ENCODE measurements at places on chromosomes 16 and 17.
A peak's percentile ranks its signal among the peaks of the same experiment; 100 is the strongest.

DNA sequence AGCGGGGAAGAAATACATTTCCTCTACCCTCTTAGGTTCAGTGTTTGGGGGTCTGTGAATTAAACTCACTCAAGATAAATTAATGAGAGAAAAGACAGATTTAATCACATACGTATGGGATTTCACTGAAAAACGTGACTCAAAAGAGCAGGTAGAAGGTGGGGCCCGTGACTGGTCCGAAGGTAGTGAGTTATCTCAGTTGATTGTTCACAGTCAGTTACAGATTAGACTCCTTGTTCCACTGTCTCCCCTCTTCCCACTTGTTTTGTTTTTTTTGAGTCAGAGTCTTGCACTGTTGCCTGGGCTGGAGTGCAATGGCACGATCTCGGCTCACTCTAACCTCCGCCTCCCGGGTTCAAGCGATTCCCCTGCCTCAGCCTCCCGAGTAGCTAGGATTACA, 301.2 kb downstream of the SEC14L1 start:
- peak; percentile 53 for DNase-seq

DNA sequence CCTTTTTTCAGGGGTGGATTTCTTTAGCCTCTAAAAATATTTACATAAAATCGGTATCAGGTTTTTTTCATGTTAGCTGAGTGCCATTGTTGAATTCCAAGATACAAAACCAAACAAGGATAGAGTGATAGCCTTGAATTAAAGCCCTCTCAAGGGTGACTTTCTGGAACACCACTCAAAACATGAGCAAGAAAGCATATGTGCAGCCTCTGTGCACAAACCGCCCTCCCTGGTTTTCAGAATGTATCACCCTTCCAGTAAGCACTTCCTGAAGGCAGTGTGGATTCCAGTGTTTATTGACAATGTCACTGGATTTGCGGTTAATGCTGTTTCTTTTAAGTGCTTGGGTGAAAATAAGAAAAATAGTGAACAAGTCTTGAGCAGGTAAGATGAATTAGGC, 597.7 kb downstream of the TMEM114 start:
- DNase-seq = no peak

DNA sequence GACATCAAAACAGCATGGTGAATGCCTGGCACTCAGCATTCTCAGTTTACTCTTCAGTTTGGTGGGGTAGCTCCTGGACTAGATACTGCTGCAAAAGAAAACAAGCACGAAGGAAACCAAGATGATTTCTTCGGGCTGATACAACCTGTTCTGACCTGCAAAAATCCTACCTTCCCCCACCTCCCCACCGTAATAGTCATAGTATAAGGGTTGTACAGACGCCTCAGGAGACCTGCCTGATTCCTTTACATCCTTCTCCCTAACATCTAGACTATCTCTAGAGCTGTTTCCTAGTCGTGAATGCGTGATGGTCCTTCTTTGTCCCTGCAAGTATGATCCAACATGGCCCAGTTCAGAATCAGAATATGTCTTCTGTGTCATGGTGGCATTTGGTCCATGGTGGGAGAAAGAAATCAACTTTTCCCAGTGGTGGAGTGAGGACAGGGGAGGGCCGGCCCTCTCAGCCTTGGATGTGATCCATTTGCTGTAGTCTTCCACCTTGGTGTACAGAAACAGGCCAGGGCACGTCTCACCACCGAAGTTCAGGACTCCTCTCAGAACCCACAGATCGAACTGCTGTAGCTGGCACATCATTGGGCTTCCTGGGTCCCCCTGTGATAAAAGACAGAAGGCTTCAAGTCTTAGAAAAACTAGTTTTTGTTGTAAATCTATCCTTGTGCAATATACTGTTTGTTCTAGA, 14.5 kb downstream of the PRSS54 start:
- no peak for DNase-seq

GRCh38 chr17:32311028-32311536, 30.9 kb downstream of the C17orf75 start:
- no peak for DNase-seq

DNA sequence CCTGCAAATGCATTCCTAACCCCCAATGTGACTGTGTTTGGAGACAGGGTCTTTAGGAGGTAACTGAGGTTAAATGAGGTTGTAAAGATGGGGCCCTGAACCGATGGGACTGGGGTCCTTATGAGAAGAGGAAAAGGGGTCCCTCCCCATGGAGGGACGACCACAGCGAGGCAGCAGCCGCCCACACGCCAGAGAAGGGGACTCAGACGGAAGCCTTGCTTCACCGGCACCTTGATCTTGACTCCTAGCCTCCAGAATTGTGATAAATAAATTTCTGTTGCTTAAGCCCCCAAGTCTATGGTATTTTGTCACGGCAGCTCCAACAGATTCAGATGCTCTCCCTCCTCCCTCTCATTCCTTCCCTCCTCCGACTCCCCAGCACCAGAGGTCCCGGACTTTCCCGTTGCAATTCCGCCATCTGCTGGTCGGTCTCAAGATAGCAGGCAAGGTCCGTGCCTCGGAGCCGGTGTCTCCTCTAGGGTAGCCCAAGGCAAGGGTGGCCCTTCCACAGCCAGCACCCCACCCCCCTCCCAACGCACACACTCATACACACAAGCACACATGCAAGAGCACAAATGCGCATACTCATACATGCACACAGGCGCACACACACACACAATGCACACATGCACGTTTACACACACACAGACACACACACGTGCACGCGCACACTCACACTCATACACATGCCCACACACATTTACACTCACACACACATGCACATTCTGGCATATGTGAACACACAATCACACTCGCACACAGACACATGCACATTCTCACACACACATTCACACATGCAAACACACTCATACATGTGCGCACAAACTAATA, 23.1 kb upstream of the C16orf78 start:
- peak; percentile 53 for DNase-seq

GRCh38 chr17:40794466-40794865, 5.3 kb downstream of the KRT28 start:
- DNase-seq = no peak

DNA sequence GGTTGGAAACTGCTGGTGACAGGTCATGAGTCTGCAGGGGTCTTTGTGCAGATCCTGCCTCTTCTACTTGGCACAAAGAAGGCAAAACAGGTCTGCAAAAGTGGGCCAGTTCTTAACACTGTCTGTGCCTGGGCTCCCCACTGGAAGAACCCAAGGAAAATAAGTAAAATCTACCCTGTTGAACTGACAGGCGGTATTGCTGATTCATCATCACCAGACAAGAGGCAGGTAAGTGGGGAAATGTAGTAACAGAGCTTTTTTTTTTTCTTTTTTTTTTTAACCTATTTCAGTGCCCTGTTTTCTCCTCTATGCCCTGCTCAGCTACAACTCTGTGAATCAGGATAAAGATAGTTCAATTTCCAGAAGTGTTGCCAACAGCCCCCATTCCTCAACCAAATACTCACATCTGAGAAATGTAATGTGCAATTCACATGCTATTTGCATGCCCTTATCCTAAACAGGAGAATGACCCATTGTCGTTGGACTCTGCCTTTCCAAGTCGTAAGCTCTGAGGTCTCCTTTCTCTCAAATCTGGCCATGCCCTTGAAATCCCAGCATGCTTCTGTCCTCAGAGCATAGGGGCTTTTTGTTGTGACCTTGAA, 237.0 kb downstream of the SOX9 start:
- DNase-seq = no peak

DNA sequence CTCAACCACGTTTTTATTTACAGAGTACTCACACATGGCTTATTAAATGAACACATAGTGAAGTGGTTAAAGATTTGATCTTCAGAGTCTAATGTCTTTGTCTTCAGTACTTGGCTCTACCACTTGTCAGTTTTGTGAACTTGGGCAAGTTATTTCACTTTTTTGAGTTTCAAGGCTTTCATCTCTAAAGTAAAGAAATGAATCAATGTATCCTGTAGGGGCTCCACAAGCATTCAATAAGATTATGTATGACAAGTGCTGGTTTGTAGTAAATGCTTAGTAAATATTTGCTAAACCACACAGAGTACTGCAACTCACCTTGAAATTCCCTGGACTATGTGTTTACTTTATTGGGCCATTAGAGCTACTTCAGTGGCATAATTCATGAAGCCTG, 446.0 kb upstream of the GOT2 start:
- DNase-seq = no peak

DNA sequence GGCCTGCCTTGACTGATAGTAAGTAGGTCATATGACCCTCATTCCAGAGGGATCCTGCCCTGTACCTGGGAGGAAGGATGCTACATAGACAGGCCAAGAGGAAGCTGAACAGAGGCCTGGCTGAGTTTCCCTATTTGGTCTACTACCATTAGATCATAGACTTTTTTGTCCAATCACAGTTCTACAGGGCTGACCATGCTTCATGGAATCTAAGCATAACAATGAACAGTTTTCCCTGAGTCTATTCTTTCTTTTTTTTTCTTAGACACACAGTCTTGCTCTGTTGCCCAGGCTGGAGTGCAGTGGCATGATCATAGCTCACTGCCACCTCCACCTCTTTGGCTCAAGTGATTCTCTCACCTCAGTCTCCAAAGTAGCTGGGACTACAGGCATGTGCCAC, 3.9 kb downstream of the GPR179 start:
- no peak for DNase-seq

GRCh38 chr17:57277923-57278604, 21.7 kb downstream of the MSI2 start:
- DNase-seq = no peak

DNA sequence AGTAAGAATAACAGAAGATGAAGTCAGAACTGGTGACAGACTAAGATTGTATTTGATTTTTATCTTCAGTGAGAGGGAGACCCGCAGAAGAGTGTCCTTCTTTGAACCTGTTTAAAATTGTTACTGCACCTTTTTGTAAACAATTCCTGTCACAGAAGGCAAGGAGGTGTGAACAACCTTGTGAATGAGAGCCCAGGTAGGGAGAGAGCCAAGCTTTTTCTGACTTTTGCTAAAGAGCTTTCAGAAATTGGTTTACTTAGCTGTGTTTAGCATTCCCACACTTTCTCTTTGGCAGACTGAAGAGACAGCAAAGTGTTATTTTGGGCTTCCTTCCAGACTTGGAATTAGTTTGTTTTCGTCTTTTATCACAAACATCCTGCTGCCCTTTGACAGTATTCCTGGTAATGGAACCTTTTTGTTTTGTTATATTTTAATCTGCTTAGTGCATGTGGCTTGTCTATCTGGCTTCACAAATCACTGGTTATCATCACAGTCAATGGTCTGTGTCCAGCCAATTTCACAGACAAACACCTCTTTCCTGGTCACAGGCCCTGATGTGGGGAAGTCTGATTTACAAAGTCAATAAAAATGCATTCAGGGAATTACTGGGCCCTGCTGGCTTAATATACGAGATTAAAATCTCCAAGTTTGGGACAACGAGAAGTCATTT, 85.7 kb upstream of the HS3ST2 start:
- DNase-seq = no peak

DNA sequence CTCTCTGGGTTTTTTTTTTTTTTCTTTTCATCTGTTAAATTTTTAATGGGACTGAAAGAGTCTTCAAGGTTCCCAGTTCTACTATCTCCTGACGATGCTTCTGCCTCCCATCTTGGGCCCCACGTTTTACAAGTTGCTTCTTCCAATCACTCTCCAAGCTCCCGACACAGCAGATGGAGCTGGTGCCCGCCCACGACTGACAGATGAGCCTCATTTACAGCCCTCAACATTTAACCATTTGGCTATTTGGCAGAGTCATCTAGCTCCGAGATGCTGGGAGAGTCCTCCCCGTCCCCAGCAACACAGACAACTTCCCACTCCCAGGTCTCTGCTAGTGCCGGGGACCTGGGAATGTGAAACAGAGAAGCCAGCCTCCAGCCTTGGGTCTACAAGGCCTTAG, 276.9 kb downstream of the SHISA9 start:
- DNase-seq = no peak

DNA sequence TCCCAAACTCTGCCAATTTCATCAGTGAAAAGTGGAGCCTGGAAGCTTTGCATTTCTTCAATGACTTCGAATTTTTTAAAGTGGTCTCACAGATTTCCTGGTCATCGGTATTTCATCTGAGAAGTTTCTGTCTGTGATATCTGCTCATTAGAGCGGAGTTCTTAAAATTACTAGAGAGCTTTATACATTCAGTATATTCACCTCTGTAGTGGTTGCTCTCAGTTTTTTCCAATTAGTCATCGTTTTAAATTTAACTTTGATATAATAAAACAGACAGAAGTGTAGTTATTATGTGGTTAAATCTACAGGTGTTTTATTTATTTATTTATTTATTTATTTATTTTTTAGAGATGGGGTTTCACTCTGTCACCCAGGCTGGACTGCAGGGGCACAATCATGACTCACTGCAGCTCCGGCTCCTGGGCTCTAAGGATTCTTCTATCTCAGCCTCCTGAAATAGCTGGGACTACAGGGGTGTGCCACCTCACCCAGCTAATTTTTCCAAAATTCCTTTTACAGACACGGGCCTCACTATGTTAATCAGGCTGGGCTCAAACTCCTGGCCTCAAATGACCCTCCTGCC, 16.0 kb downstream of the ARHGAP17 start:
- no peak for DNase-seq

DNA sequence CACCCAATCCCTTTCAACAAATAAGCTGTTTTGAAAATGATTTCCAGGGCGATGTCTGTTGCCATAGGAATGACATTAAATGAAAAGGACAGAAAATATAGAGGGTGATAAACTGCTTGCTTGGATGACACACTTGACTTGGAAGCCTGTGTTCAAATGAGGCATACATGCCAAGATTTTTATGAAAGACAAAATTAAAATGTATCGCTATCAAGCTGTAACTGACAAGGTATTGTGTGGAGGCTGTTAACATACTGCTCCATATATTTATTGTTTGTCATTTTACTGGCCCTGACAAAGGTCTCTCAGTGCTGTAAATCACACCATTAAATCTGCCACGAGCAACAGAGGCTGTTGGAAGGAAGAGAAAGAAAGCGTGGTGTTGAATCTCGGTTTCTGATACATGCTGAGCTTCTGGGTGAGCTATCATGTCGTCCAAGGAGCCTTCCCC, 456.2 kb upstream of the SALL1 start:
- DNase-seq = no peak

DNA sequence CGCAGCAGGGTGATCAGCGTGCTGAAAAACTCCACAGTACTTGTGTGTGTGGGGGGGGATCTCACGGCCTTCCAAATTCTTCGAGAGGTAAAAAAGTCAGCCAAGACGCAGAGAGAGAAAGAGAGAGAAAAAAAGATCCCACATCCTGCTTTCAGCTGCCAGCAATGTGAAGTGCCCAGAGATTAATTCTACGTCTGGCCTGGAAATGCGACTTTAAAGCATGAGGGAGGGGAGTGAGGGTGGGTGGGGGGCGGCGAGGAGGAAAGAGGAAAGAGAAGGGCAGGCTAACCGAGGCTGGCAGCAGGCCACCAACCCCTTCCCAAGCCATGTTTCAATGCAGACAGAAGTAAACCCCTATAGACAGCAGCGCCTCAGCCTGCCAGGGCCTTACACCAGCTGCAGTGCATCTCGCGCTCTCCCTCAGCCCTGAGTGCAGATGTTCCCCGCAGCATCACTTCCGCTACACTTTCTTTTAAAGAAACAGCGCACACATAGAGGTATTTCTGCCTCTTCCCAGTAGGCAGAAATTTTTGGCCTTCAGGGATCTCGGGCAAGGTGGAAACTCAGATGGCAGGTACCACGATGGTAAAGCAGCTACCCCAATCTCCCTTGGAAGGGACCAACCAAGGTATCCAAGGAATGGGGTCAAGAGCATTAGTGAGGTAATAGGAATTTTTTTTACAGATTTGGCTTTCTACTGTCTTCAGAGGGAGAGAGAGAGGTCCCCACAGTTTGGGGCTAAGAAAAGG, 87.8 kb downstream of the SMG6 start:
- DNase-seq = peak; percentile 89

GRCh38 chr17:21463204-21463661, 87.1 kb downstream of the KCNJ12 start:
- DNase-seq = peak; percentile 63
